Left ventricle myocardium superior (tissue), 1 donor: ENCODE measurements at places on chromosomes 4 and X.

DNA sequence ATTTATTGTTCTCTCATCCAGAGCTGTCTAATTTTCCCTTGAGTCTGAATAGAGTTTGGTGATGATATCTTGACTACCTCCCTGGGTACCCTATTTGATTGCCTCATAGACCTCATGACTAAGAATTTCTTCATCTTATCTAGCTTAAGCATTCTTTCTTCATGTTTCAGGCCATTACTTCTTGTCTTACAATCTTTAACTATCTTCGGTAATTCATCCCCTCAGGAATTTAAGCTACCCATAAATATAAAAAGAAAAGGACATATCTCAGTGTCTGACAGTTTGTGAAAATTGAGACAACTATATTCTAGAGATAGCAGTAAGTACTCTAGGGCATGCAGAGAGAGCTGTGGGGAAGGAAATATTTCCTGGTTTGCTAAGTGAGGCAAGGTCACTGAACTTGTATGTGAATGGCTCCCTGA lies 466.1 kb upstream of the GRID2 start:
- DNase-seq = no peak

DNA sequence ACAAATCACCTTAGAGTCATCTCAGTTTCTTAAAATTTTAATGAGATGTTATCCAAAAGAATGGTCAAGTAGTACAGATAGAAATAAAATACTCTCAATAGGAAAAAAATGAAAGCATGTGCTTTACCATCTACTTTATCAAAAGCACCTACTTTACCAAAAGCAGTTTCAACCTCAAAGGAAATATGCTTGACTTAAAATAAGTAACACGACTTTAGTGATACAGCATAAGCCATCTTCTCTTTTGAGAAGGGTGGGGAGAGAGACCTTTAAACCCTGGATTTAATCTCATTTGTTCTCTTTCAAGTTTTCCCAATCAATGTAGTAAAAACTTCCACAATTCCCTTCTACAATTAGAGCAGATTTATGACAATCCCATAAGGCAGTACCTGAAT lies 26.5 kb downstream of the OTUD4 start:
- no peak for DNase-seq

- no peak for DNase-seq
Observed at GRCh38 chr4:25949994-25950393, 36.0 kb downstream of the SMIM20 start.

DNA sequence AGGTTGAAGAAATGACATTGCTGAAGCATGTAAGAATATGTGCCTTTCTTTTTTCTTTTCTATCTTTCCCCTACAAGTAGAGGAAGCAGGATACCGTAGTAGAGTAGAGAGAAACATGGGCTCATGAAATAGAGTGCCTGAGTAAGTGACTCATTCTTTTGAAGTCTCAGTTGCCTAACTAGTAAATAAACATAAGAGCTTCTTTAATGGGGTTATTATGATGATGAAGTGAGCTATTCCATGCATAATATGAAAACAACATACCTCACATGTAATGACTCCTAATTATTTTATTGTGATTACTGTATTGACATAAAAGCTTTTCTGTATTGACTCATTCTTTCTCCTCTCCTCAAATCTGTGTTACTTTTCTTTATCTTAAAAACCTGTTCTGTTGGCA lies 1538.2 kb downstream of the TECRL start:
- DNase-seq = no peak

DNA sequence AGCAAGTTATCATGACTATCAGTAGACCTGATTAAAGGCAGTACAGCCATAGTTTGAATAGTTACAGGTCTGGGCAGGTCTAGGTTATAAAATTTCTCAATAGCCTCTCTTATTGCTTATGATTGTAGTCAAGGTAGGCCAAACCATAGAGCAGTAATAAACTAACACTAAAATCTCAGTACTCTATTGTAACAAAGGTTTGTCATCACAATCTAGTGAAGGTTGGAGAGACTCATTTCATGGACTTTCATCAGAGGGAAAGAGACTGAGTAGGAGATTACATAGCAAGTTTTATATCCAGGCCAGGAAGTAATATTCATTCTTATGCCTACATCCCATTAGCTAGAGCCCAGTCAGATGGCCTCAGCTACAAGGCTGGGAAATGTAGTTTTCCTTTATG lies 141.0 kb downstream of the ASB9 start:
- no peak for DNase-seq

- no peak for DNase-seq
Observed at GRCh38 chrX:46268412-46268811, 276.8 kb downstream of the ZNF674 start.

- no peak for DNase-seq
Observed at GRCh38 chrX:107154787-107155620, 36.4 kb upstream of the RBM41 start.

GRCh38 chrX:53452812-53453211 lies 18.6 kb upstream of the HSD17B10 start:
- DNase-seq = no peak
